ENCODE measurements at places on chromosomes 7 and 10. TPM values are rescaled to one million over a fixed set of nuclear protein-coding genes. Genes with fewer than 3 reads are reported as not detected.
A peak's percentile ranks its signal among the peaks of the same experiment; 100 is the strongest.

- H3K4me3 ChIP-seq = no peak overlapping the region
- H3K4me1 ChIP-seq = no peaks in the 10 kb centered on the region
- H3K36me3 ChIP-seq = no peaks in the 10 kb centered on the region
- no peak overlapping the region for H3K27ac ChIP-seq
- DNase-seq = no peak
Observed at GRCh38 chr10:117565068-117565467, 22.5 kb downstream of the EMX2 start.

Gene OPN4
- not detected for total RNA-seq

Gene EPHA1
- 51.3 TPM for total RNA-seq

GRCh38 chr7:44368455-44368854, 43.1 kb upstream of the CAMK2B start:
- no peaks in the 10 kb centered on the region for H3K36me3 ChIP-seq
- no peak overlapping the region for H3K27ac ChIP-seq
- H3K4me1 ChIP-seq = no peaks in the 10 kb centered on the region
- H3K27me3 ChIP-seq = peaks cover 4% of the 10 kb centered on the region
- no peak overlapping the region for H3K4me3 ChIP-seq

GRCh38 chr7:52940481-52940880, 95.0 kb upstream of the POM121L12 start:
- H3K27me3 ChIP-seq = no peaks in the 10 kb centered on the region
- H3K4me1 ChIP-seq = no peaks in the 10 kb centered on the region
- H3K4me3 ChIP-seq = no peak overlapping the region
- no peak overlapping the region for H3K27ac ChIP-seq
- H3K36me3 ChIP-seq = no peaks in the 10 kb centered on the region
- DNase-seq = no peak

Gene PI4K2A
- total RNA-seq = 17.7 TPM

GRCh38 chr7:5429253-5429856, 5.7 kb upstream of the TNRC18 start:
- H3K4me1 ChIP-seq = peaks cover 34% of the 10 kb centered on the region
- DNase-seq = no peak
- no peaks in the 10 kb centered on the region for H3K36me3 ChIP-seq
- H3K27me3 ChIP-seq = no peaks in the 10 kb centered on the region
- H3K4me3 ChIP-seq = peak overlapping the region; percentile 81
- peak overlapping the region; percentile 100 for H3K27ac ChIP-seq

Data from vagina (tissue), 2 donors.